Stimulated activated CD8-positive, alpha-beta memory T cell treated with anti-CD3 and anti-CD28 coated beads, Interleukin-2, amount 100 ng/mL, for 1 hour (primary cell): ENCODE measurements at places on chromosomes 12 and 14.

GRCh38 chr12:63068857-63069442, 82.1 kb downstream of the AVPR1A start:
- DNase-seq: no peak

- no peak for DNase-seq
Measured at GRCh38 chr12:34625116-34625515, 602.8 kb downstream of the ALG10 start.

DNA sequence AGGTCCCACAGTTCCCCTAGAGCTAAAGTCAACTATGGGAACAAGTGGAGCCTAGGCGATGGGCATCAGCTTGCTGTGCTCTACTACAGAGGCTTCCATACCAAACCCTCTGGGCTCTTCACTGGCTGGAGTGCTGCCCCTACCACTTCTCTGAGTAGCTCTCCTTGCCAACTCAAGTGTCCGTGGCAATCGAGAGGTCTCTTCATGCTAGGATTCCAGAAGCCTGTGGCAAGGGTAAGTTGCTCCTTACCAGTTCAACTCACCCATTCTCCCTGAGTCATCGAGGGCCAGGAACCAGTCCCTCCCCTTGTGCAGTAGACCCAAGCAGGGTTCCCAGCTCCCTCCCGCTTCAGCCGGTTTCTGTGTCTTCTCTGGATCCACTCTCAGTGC, 76.1 kb downstream of the GALC start:
- DNase-seq: no peak

DNA sequence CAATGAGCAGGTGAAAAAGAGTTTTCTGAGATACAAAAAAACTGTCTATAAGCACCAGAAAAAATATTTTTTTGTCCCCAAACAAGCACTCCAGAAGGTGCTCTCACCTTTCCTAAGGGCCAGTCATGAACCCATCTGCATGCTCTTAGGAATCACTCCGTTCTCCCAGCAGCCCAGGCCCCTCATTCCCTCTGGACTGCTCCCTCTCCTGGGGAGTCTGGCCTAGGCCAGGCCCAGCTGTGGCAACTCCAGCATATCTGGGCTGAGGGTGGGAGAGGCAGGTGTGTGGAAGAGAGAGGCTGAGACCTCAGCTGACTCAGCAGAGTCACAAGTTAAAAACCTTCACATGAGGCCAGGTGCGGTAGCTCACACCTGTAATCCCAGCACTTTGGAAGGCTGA, 54.6 kb downstream of the TRAFD1 start:
- DNase-seq: no peak

DNA sequence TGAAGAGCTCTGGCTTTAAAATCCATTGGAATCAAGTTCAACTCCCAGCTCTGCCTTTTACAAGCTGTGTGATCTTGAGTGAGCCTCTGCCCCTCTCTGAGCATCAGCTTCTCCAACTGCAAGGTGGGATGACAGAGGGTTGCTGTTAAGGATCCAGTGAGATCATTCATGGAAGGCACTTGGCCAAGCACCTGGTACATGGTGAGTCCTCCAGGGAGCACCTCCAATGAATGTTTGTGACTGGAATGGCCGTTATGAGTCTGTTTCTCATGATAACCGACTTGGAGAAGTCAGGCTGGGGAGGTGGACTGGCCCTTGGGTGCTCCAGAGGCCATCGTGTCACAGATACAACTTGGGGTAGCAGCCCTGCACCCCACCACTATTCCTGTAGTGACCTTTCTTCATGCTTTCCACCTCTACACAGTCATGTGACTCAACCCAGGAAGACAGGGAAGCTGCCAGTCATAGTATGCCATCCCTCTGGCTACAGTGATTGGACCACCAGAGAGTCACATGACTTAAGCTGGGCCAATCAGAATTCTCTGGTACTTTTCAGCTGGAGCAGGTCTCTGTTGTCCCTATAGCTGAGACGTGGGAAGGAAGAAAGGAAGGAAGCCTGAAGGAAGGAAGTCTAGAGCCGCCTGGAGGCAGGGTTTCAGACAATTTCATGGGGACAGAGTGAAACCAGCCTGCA, 146.5 kb upstream of the MYL2 start:
- DNase-seq: no peak

- DNase-seq: no peak
Measured at GRCh38 chr12:79857675-79858074, 77.2 kb downstream of the PPP1R12A start.

DNA sequence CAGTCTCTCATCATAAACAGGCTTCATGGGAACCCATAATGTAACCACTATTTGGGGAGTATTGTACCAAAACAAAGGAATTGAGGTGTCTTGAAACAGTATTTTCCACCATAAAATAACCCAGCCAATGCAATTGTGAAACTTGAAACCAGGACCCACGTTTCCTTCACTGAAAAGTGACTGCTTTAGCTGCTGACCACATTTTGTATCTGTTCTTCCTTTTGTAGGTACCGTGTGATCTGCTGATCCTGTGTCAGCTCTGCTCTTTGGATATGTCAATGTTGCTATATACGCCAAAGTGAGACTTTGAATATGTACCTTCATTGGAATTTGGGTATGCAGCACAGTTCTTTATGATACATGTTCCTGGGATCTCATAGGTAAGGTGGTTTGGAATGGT, 95.1 kb upstream of the CNTN1 start:
- no peak for DNase-seq

- DNase-seq: no peak
Measured at GRCh38 chr12:6370994-6371754, 4.2 kb downstream of the SCNN1A start.

DNA sequence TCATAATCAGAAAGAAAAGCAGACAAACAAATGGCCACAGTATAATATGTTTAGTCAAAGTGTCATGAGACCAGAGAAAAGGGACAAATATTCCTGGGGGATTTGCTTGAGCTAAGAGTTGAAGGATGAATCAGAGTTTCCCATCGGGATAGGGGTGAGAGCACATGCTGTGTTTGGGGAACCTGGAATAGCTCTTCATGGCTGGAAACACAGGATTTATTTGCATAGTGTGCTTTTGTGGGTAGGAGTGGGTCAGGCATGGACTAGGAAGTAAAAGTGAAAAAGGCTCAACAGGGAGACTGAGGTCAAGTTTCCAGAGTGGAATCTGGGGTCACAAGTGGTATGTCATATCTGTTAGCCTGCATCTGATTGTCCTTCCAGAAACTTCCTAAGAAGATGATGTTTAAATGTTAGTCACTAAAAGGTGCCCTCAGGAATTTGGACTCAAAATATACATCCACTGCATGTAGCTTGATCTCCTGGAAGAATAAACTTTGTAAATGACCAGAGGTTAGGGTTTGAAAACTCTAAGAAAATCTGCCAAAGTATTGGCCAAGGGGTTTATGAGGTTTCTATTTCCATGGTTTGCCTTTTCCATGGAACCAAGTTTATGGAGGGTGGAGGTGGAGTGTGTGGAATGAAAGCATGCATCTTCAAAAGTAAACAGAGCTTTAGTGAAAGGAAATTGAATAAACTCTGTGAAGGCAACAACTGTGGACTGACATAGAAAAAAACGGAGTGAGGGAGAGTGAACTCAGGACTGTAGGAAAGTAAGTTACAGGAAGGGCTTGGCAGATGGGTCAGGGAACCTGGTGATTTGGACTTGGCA, 344.6 kb downstream of the C12orf75 start:
- DNase-seq: no peak

DNA sequence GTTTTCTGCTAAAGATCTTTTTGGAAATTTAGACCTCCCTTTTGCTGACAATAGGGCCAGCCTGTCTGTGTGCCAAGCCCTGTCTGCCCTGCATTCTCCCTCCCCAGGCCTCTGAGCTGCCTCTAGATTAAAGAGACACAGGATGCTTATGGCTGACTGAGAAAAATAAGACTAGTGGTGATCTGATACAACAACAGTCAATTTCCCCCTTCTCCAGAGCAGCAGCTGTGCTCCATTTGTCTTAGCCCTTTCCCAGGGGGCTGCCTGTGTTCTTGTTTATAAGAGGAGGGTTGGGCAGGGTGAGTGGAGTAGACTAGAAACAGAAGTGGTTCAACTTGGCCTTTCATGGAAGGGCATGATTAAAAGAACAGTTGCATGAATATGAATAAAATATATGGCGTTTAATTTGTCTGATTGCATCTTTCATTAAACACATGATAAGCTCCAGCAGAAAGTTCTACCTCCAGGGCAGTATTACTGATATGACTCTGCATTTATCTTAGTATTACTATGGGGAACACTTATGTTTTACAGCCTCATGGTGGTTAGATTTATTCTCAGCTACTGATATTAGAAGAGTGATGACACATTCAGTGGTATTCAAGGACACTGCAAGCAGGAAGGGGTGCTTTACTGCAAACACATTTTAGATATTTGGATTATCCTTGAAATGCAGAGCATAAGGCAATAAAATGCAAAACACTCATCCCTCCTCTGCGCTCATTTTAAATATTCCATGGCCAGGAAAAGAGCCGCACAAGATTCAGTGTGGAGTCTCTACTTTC, 150.2 kb upstream of the CLEC14A start:
- no peak for DNase-seq

- DNase-seq: no peak
Measured at GRCh38 chr14:73153272-73153671, 17.0 kb downstream of the PSEN1 start.

DNA sequence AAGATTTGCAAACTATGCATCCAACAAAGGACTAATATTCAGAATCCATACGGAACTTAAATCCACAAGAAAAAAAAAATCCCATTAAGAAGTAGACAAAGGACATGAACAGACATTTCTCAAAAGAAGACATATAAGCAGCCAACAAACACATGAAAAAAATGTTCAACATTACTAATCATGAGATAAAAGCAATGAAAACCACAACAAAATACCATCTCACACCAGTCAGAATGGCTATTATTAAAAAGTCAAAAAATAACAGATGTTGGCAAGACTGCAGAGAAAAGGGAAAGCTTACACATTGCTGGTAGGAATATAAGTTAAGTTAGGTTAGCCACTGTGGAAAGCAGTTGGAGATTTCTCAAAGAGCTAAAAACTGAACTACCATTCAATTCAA, 16.2 kb downstream of the CDK17 start:
- no peak for DNase-seq

GRCh38 chr12:11022520-11022919, at the start of gene TAS2R19:
Gene TAS2R19 (minus strand): TSS chr12:11022620. CDS start chr12:11022571, 49 bp downstream.
- no peak for DNase-seq

DNA sequence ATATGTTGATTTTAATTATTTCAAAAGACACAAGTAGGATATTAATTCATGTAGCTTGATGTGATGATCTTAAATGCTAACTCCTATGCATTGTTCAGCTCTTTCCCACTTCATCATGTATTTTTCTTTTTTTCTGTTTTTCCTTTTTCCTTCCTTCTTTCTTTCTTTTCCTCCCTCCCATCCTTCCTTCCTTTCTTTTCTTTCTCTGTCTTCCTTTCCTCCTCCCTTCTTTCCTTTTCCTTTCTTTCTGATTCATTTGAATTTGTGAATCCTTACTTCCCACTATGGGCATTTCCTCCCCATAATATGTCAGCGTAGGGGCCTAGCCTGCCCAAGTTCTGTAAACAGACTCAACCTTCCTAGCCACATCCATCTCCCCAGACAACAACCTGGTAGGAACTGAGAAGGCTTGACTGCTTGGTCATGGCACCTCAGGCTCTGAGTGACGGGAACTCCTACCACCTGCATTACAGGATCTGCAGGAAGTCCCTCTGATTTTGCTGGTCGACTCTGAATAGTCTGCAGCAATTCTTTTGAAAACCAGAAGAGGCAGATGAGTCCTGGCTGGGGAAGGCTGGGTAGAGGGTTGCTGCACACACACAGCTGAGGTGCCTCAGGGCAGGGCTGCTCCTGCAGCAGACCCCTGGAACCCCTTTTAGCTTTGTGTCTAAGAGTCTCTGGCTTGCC, 33.4 kb upstream of the BHLHE41 start:
- DNase-seq: no peak

DNA sequence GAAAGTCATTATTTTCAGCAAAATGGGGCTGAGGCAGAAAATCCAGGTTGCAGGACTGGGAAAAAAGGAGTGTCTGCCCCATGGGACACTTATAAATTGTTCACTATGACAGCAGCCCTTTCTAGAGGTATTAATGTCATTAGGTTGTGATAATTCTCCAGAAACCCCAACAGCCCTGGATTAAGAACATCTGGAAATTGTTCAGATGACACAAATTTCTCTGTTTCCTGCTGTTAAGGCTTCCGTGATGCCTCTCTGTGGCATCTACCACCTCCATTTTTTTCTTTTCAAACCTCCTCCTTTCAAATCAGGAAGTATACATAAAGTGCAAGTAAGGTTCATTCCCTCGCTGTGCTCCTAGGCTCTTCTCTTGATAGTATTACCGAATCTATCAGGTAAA, 25.6 kb downstream of the EGLN3 start:
- DNase-seq: no peak

DNA sequence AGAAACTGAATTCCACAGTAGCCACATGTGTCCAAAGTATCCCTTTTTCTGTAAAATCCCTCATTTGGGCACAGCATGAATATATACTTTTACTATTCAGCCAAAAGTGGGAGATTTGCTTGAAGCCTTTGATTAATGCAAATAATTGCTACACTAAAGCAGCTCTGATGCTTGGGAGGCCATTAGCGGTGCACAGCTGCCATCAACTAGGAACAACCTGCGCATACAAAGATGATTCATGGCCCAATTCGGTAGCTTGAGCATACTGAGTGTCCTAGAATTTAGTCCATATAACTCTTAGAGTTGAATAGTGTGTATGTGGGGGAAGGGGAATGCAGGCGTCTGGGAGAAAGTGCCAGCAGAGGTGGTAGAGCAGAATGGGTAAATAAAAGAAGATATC, 277.0 kb upstream of the RMST start:
- no peak for DNase-seq

GRCh38 chr12:65106948-65107347, 14.2 kb downstream of the WIF1 start:
- DNase-seq: no peak

GRCh38 chr12:23446746-23447145, 502.7 kb downstream of the SOX5 start:
- no peak for DNase-seq

DNA sequence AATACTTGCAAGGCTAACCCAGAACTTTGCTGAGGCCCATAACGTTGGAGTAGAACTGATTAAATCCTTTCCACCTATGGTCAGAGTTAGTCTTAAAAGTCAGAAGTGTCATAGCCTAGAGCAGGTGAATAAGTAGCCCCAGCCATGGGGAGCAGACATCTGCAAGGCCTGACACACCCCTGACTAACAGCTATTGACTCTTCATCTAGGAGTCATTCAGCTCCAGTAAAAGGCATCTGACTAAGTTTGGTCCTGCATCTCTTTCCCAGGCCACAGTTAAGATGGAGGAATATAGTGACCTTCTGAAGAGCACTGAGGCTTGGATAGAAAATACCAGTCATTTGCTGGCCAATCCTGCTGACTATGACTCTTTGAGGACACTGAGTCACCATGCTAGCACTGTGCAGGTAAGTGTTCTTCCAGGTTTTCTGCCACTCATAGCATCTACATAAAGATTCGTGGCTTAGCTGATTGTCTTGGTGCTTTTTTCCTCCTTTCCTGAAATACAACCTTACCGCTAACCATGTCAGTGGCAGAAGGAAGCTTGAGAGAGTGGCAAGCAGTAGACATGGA, 212.9 kb downstream of the ESR2 start:
- DNase-seq: no peak

GRCh38 chr12:70556179-70556869, 80.9 kb downstream of the PTPRB start:
- DNase-seq: no peak
